Stimulated activated naive CD8-positive, alpha-beta T cell treated with anti-CD3 and anti-CD28 coated beads, Interleukin-15, amount 100 ng/mL, for 72 hours (primary cell): ENCODE measurements at places on chromosomes 2 and 18.

GRCh38 chr2:164535280-164536025, 85.8 kb downstream of the GRB14 start:
- DNase-seq, result no peak

DNA sequence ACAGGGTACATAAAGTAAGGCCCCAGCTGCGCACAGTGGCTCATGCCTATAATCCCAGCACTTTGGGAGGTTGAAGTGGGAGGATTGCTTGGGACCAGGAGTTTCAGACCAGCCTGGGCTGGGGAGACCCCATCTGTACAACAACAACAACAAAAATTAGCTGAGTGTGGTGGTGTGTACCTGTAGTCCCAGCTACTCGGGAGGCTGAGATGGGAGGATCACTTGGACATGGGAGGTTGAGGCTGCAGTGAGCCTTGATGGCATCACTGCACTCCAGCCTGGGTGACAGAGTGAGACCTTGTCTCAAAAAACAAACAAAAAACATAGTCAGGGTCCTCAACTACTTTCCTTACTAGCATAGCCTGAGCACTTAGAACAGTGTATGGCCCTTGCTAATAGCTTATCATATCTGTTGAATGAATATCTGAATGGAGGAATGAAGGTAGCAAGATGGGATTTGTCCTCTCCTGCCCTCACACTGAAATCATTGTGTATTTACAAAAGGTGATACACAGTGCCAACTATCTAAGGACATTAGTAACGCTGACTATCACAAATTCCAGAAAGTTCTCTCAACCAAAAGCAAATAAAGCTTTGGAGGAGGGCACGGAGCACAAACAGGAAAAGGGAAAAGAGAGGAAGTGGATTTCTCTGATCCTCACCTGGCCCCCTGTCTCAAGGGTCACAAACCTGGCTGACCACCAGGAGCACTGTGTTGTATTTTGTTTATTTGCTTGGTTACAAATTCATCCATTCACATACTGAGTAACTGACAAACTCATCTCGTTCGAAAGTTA, 38.1 kb downstream of the L3MBTL4 start:
- no peak for DNase-seq

DNA sequence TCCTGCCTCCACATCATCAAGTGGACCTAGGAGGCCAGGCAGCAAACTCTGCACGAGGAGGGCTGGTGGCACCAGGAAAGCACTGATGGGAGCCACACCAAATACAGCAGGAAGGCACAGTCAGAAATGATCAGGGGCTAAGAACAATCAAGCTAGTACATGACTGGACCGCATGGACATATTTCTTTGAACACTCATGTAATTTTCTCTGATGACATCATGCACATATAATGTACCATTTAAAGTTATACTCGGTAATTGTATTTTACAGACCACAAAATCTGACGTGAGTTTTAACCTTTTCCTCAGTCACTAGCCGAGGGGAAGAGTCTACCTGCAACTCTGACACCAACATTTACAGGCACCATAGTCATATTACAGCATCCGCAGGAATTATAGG, 76.7 kb downstream of the XDH start:
- no peak for DNase-seq

- DNase-seq, result no peak
Observed at GRCh38 chr2:134836986-134837385, 1.4 kb upstream of the ACMSD start.

- DNase-seq, result no peak
Observed at GRCh38 chr2:78175645-78176044, 653.5 kb upstream of the LRRTM4 start.

GRCh38 chr2:53067056-53067455, 700.5 kb upstream of the CHAC2 start:
- no peak for DNase-seq

- DNase-seq, result no peak
Observed at GRCh38 chr2:7673853-7674252, 756.6 kb downstream of the RNF144A start.

- no peak for DNase-seq
Observed at GRCh38 chr18:46161703-46162396, 57.7 kb downstream of the HAUS1 start.

- DNase-seq, result no peak
Observed at GRCh38 chr18:5543036-5543680, 639 bp downstream of the EPB41L3 start.

DNA sequence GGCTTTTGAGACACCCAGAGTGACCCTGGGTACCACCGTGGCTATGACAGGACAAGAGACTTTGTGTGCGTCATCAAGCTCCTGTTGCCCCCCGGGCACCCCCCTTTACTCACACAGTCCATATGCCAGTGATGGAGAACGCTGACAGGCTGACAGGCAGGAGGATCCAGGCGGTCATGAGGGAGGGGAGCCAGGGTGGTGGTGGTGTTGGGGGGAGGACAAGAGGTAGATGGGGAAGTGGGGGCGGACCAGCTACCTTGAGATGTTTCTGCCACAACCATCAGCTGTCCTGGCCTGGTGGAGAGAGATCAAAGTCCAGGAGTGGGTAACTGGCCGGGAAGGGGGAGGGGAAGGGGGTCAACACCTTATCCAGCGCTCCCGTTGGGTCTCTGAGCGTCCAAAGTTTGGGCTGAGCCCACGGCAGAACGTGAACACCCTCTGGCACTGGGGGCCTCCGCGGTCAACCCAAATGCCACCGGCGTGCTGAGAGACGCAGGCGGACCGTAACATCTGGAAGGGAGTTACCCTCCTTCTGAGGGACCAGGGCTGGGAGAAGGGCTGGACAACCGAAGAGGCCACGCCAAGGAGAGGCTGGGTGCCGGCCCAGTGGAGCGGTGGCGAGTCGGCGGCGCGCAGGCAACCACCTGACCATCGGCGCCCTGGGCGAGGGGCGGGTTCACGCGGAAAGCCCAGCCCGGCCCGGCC, 575 bp downstream of the TMEM150A start:
- no peak for DNase-seq

GRCh38 chr2:158507679-158508078, 50.9 kb downstream of the PKP4 start:
- DNase-seq, result no peak

DNA sequence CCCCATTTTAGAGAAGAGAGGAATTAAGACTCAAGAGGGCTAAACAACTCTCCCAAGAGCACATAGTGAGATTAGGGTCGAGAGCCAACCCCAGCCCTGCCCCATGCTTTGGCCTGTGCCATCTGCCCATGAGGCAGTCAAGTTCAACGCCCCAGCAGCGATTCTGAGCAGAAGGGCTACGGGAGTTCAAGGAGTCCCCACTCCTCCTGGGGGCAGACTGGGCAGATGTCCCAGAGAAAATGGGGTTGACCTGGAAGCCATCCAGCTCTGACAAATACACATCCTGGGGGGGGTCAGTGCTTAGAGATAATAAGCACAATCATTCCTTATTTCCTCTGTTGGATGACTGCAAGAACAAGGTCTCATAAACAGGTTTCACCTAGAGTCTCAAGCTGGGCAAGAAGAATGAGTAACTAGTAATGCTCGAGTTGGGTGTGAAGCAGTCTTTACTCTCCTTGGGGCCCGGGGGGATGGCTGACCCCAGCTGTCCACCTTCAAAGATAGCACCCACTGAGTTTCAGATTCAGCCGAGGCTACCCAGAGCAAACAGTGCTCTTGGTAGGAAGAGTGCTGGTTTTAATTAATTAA, 716.4 kb downstream of the RNF144A start:
- DNase-seq, result no peak

DNA sequence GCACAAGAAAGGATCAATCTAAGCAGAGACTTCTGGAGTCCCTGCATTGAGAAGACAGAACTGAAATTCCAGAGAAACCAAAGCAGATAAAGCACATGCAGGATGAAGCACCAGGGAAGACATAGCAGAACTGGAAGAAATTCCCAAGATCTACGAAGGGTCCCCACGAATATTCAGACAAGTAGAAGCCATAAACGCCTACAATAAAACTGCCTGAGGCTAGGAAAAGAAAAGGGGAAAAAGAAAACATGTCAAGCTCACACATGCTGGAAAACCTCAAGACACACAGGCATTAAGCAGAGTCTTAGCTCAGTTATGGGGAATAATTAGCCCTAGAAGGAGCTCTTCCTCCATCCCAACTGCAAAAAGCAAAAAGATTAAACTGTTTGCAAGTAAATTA, 171.2 kb downstream of the NBAS start:
- DNase-seq, result no peak

DNA sequence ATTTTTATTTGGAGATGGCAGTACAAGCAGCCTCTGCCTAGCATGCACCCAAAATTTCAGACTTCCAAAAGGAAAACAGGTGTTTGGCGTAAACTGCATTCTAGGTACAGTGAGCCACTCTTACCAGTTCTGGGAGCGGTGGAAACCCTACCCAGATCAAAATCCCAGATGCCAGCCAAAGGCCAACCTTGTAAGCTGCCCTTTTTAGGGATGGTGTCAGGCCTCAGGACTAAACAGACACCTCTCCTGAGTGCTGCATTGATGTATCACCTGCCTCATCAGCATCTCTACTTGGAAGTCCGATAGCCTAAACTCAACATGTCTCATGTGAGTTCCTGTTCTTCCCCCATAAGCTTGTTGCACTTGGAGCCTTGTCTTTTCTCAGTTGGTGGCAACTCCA, 104.0 kb downstream of the MAP4K4 start:
- DNase-seq, result no peak

- no peak for DNase-seq
Observed at GRCh38 chr18:4040391-4041092, 414.6 kb downstream of the DLGAP1 start.

- no peak for DNase-seq
Observed at GRCh38 chr2:227861011-227861410, 10.4 kb upstream of the DAW1 start.

DNA sequence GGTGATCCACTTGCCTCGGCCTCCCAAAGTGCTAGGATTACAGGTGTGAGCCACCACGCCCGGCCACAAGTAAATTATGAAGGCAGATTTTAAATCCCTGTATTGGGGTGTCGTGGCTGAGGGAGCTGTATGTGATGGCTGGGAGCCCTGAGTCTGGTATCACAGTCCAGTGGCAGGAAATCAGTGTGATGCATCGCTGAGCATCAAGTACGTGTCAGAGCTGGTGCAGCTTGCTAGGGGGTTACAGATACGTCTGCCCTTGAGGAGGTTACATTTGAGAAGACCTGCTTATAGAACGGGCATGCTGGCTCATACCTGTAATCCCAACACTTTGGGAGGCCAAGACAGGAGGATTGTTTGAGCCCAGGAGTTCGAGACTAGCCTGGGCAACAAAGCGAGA, 4.3 kb downstream of the ENOSF1 start:
- no peak for DNase-seq

- DNase-seq, result no peak
Observed at GRCh38 chr2:29786361-29786760, 135.0 kb downstream of the ALK start.

DNA sequence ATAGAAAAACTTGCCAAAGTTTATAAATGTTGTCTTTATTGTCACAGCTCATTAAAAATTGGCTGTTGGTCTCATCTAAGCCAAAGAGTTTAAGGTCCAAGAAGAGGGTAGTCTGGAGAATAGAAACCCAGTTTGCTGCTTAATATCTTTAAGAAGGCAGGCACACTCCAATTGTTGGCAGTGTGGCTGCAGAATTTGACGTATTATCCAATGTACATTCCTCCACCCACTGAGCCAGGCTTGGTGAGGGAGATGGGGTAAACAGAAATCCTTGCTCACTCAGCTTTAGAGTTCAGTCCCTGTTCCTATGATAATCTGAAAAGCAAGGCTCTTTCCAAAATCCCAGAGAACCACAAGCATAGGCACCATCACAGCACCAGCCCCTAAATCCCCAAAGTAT, 10.7 kb upstream of the ADD2 start:
- DNase-seq, result no peak

GRCh38 chr2:138610201-138610953, 108.8 kb downstream of the SPOPL start:
- DNase-seq, result no peak

- DNase-seq, result no peak
Observed at GRCh38 chr2:45390441-45390840, 220.6 kb downstream of the SRBD1 start.

DNA sequence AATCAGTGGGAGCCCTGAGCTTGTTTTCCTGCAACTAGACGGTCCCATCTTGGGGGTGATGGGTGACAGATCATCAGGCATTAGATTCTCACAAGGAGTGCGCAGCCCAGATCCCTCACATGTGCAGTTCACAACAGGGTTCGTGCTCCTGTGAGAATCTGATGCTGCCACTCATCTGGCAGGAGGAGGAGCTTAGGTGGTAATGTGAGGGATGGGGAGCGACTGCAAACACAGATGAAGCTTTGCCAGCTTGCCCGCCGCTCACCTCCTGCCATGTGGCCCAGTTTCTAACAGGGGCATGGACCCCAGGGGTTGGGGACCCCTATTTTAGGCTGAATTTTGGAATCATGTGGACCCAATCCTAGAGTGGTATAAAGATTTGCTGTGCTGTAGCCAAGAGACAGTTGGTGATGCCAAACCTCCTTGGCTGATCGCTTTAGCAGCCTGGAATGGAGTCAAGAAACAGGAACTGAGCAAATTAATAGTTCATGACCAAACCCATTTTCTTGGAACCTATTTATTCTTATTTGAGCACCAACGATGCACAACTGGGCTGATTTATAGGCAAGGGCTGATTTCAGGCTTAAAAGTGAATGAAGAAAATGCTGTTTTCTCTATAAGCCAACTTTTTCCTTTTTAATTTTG, 25.7 kb downstream of the LPIN1 start:
- no peak for DNase-seq

- no peak for DNase-seq
Observed at GRCh38 chr18:68693091-68693815, 21.7 kb downstream of the TMX3 start.

GRCh38 chr2:86238354-86238753, 39.1 kb downstream of the MRPL35 start:
- DNase-seq, result peak; percentile 20

DNA sequence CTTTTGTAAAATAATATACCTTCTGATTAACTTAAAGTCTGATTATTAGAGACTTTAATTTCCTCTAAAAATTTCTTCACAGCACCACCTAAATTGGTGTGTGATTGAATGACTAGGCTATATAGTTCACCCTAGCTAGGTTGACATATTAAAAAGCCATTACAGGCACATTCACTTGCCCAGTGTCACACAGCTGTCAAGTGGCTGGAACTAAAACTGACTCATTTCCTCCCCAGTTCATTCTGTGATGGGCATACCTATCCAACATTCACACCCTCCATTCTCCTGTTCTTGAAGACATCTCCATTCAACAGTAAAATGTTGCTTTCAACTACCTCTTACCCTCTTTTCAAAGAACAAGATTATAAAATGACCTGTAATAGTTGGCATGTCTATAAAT, 334.5 kb downstream of the ARHGAP15 start:
- no peak for DNase-seq

GRCh38 chr2:235937087-235937486, 231.1 kb downstream of the GBX2 start:
- DNase-seq, result no peak

- DNase-seq, result no peak
Observed at GRCh38 chr2:177733322-177733855, 339.2 kb downstream of the PDE11A start.

GRCh38 chr18:28858248-28858647, 681.3 kb upstream of the CDH2 start:
- no peak for DNase-seq

GRCh38 chr2:238947243-238947760, 99.4 kb downstream of the TWIST2 start:
- DNase-seq, result no peak
